ENCODE measurements at places on chromosomes 1 and 21.

DNA sequence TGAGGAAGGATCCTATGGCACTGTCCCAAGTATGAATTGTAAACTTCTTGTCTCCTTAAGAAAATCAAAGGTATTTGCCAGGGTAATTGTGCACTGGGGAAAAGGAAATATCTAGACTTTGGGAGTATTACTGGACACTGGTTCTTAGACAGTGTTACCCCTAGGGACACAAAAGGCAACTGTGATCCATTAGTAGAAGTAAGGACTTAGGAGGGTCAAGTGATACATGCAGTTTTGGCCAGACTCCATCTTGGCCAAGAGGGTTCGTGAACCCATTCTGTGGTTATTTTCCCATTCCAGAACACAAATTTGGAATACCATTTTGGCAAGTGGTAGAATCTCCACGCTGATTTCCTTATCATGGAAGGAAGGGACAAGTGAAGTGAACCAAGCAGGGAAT lies 98.1 kb downstream of the TM2D1 start:
- DNase-seq, result no peak

GRCh38 chr1:43606624-43607023 lies 43.3 kb upstream of the KDM4A start:
- DNase-seq, result no peak

- DNase-seq, result peak; percentile 44
These were observed 19.2 kb upstream of the PEF1 start for GRCh38 chr1:31663622-31664452.

DNA sequence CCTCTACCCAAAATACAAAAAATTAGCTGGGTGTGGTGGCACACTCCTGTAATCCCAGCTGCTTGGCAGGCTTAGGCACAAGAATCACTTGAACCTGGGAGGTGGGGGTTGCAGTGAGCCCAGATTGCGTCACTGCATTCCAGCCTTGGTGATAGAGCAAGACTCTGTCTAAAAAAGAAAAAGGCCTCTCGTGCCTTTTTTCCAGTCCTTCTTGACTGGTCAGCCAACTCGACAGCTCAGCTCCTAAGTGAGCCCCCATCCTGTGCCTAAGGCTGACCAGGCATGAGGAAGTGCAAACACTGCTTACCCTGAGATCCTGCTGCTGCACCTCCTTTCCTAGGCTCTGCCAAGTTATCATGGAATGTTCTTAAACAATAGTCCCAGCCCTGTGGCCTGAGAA lies 10.1 kb upstream of the PROK1 start:
- DNase-seq, result no peak

DNA sequence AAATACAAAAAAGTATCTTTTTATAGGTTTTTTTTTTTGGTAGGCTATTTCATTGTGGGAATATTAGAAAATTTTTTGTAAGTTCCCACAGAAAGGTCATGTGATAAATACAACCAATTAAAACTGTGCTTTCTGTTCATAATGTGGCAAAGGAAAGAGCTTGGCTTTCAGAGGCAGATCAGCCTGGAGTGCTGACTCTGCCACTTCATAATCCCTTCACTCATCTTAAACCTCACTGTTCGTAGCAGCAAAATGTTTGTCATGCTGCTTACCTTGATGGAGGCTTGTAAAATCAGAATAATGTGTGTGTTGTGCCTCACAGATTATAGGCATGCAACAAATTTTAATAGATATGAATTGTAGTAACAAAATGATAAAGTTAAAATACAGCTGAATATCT lies 176.8 kb downstream of the ZP4 start:
- DNase-seq, result no peak

DNA sequence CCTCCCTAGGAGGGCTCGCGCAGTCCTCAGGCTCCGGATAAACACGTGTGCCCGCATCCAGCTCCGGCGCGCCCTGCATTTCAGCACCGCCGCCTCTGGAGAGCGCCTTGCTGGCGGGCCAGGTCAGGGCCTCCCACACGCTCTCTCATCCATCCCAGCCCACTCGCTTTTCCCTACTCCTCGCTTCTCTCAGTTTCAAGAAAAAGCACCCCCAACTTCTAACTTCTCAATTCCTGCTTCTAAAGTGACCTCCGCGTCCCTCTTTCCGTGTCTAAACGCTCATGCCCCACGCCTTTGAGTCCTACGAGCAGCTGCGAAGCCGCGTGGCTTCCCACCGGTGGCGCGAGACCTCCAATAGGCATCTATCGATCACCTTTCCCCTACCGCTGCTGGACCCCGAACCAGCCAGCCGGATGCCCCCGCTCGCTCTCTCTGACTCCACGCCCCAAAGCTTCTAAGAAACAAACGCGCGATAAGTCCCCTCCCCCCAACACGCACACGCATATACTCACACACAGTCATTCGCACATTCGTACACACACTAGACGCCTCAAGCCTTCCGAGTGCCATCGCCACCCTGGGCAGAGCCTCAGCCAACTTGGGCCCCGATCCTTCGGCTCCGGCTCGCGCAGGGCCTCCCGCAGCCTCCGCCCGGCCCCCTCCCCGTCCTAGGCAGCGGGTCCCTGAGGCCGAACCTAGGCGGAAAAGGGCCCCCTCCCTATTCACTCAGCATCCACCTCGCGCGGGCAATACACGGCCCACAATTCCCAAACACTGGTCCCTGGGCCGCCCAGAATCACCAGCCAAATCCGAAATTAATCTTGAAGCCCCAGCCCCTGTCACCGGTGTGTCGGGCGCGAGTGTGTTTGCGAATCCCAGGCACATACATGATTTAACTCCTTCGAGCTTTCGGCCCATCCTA lies 1.1 kb downstream of the NMNAT2 start:
- DNase-seq, result no peak

DNA sequence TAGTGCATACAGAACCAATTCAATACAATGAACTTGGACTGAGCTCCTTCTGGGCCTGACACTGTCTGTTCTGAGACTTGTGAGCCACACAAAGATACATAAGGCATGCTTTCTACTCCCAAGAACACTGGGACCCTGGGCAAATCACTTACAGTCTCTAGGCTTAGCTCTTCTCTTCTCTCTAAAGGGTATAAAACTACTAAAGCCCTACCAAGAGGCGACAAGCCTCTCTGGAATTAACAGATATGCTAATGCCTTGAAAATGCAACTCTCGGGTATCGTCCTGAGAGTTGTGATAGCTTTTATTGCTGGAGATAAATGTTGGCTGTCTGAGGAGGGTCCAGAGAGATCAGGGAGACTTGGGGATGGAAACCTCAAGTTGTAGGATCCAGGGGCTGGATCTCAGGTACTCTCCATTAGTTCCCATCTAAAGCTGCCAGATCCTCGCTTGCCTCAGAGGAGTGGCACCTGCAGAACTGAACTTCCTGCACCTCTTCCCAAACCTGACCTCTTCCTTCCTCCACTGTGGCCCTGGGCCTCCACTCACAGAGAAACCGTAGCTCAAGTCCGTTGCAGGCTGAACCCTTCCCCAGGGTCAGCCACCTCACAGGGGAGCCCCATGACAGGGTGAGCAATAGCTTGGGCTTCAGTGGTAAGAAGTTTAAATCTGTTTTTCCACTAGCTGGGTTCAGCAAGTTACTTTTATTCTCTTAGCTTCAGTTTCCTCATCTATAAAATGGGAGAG lies 11.5 kb upstream of the CFAP45 start:
- no peak for DNase-seq
